Activated T-helper 2 cell treated with anti-CD3 and anti-CD28 coated beads, Interferon-gamma antibody, Interleukin-2, Interleukin-4, amounts not matched to agents 10 μg/mL and 5 μg/mL and 100 μg/mL, durations not matched to agents 14 hours and 24 hours and 36 hours (primary cell): ENCODE measurements at places on chromosomes 7 and 10. TPM values are rescaled to one million over a fixed set of nuclear protein-coding genes. Genes with fewer than 3 reads are reported as not detected.

GRCh38 chr7:108329514-108329913 is 126.7 kb downstream of the NRCAM start:
- H3K4me1 ChIP-seq: peaks cover 3% of the 10 kb centered on the region
- peaks cover 2% of the 10 kb centered on the region for H3K27me3 ChIP-seq
- no peak overlapping the region for H3K27ac ChIP-seq
- DNase-seq: no peak
- H3K4me3 ChIP-seq: no peak overlapping the region

- DNase-seq: no peak
- H3K27me3 ChIP-seq: peaks cover 44% of the 10 kb centered on the region
- no peak overlapping the region for H3K27ac ChIP-seq
- peaks cover 24% of the 10 kb centered on the region for H3K4me1 ChIP-seq
- no peak overlapping the region for H3K4me3 ChIP-seq
Observed at GRCh38 chr10:79984851-79985250, 35.9 kb upstream of the SFTPD start.

DNA sequence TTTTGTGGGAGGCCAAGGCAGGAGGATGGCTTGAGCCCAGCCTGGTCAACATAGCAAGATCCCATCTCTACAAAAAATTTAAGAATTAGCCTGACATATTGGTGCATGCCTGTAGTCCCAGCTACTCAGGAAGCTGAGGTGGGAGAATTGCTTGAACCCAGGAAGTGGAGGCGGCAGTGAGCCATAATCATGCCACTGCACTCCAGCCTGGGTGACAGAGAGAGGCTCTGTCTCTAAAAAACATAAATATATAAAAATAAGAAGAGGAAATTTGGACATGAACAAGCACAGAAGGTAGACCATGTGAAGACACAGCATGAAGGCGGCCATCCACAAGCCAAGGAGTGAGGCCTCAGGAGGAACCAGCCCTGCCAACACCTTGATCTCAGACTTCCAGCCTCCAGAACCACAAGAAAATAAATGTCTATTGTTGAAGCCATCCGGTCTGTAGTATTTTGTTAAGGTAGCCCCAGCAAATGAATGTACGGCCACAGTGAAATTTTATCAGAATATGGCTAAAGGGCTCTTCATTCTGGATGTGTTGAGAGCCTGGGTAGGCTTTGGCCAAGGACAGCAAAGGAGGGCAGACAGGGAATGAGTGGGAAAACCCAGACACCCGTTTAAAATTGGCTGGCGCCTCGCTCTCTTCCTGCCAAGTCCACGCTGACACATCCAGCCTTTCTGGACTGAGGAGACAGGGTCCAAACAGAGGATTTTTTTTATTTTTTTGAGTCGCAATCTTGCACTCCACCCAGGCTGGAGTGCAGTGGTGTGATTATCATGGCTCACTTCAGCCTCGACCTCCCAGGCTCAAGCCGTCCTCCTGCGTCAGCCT is 12.9 kb upstream of the GRID2IP start:
- H3K27ac ChIP-seq: no peak overlapping the region
- no peak for DNase-seq

GRCh38 chr7:4043988-4044387 is 638.1 kb upstream of the FOXK1 start:
- no peaks in the 10 kb centered on the region for H3K36me3 ChIP-seq
- H3K4me1 ChIP-seq: no peaks in the 10 kb centered on the region

GRCh38 chr7:143013893-143014292 is 13.0 kb downstream of the OR9A2 start:
- no peak overlapping the region for H3K4me3 ChIP-seq
- no peaks in the 10 kb centered on the region for H3K4me1 ChIP-seq
- no peaks in the 10 kb centered on the region for H3K36me3 ChIP-seq

DNA sequence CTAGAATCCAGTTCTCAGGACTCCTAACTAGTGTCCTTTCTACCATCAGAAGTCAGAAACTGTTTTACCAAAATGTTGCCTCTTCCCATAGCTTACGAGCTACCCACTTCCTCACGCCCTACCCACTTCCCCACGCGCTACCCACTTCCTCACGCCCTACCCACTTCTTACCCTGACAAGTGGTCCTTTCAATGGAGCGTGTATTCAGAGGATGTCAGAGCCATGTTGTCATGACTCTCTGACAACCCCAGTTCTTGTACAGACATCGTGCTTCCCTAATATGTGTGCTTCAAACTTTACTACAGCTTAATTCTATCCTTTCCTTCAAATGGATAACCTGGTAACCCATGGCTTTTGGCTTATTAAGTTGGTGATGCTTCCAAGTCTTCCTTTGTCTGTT is 84.8 kb upstream of the PHF14 start:
- H3K36me3 ChIP-seq: no peaks in the 10 kb centered on the region
- peak overlapping the region; percentile 18 for H3K4me3 ChIP-seq
- H3K4me1 ChIP-seq: peaks cover 10% of the 10 kb centered on the region
- no peak overlapping the region for H3K27ac ChIP-seq
- H3K27me3 ChIP-seq: no peaks in the 10 kb centered on the region
- DNase-seq: no peak

DNA sequence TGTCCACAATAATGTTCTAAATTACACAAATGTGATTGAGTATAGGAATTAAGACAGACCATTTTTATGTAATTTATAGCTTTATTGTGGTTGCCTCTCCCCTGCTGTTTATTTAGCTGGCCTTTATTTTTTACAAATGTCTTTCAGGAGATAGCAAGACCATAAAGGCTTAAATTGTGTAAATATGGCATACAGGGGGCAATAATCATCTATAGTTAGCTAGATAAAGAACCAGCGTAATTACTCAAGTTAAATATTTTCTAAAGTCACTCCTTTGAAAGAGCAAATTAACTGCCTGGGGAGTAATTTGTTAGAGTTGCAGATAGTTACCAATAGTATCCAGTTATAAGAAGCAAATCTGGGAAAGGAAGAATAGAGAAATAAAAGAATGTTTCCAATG is at the start of gene MALRD1:
TSS of gene MALRD1 (plus strand) at position 313 of the 400 bp plus-strand sequence. CDS start 138 bp downstream, outside the sequence.
- no peaks in the 10 kb centered on the region for H3K27me3 ChIP-seq
- no peak within 1 kb of the TSS for H3K27ac ChIP-seq
- H3K4me1 ChIP-seq: no peaks in the 10 kb centered on the region
- H3K36me3 ChIP-seq: no peaks in the 10 kb centered on the region

DNA sequence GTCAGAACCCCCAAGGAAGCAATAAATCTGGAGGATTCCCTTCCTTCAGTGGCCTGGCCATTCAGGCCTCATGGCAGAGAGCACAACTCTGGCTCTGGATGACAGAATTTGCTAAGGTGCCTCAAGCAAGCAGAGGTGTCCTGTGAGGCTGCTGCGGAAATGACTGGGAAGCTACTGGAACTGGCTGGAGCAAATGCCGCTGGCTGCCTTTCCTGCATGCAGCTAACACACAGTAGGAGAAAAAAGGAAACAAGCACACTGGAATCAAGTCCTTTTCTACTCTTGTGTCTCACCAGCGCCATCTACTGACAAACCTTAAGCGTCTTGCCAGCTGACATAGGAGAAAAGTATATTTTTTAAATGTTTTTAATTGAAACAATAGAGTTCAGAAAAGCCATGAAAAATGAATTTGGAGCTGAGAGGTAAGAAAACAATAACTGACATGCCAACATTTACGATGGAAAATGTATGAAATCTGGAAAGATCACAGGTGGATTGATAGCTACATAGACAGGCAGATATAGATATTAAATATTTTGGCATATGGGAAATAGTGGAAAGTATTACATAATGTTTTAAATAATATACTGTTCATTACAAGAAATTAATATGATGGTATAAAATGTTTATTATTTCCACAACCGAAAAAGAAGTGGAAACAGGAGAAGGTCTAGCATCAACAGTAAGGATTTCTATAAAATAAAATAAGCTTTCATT is 951.6 kb downstream of the ANKRD7 start:
- no peak overlapping the region for H3K27ac ChIP-seq
- H3K4me1 ChIP-seq: no peaks in the 10 kb centered on the region
- no peak overlapping the region for H3K4me3 ChIP-seq
- H3K36me3 ChIP-seq: no peaks in the 10 kb centered on the region
- DNase-seq: no peak

DNA sequence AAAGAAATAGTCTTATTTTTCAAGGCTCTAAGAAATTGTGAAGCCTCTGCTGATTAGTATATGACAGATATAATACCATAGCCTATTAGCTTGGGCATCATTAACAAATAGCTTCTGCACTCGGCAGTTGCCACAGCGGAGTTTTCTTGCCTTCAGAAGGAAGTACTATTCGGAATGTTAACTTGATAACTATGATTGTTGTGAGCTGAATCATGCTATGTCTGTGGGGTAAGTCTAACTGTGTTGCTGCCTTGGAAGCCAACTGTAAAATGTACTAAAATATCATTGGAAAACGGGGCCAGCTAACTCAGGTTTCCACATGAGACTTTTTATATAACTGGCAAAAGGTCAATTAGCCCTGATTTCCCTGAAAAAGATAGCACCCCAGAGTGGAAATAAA is 93.2 kb downstream of the TWIST1 start:
- no peak overlapping the region for H3K4me3 ChIP-seq
- no peak overlapping the region for H3K27ac ChIP-seq
- no peaks in the 10 kb centered on the region for H3K27me3 ChIP-seq
- no peaks in the 10 kb centered on the region for H3K36me3 ChIP-seq
- no peak for DNase-seq

GRCh38 chr10:79147796-79148451 is 79.2 kb downstream of the ZMIZ1 start:
- no peak overlapping the region for H3K4me3 ChIP-seq
- no peaks in the 10 kb centered on the region for H3K27me3 ChIP-seq
- peaks cover 36% of the 10 kb centered on the region for H3K4me1 ChIP-seq
- no peak overlapping the region for H3K27ac ChIP-seq

DNA sequence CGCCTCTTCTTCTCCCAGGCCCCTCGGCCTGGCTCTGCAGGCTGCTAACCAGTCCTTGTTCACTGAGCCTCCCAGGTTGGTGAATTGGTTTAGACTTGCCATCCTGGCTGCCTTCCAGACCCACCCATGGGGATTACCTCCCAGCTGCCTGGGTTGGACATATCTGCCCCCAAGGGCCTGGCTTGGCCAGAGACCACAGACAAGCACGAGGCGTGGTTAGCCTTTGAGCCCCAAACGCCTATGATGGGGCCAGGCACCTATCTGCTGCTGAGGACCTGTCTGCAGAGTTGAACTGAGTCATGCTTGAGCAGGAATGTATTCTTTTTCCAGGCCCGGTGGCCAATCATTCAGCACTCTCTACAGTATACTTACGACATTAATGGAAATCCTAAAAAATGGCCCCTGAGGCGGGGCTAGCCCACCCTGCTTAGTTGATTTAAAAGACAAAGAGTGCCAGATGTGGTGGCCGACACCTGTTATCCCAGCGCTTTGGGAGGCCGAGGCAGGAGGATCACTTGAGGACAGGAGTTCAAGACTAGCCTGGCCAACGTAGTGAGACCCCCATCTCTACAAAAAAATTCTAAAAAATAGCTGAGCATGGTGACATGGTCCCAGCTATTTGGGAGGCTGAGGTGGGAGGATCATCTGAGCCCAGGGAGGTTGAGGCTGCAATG is 361.5 kb downstream of the FRMD4A start:
- no peaks in the 10 kb centered on the region for H3K4me1 ChIP-seq
- no peak overlapping the region for H3K27ac ChIP-seq
- no peak for DNase-seq
- no peak overlapping the region for H3K4me3 ChIP-seq
- peaks cover 2% of the 10 kb centered on the region for H3K27me3 ChIP-seq

The LIPF gene
- total RNA-seq: not detected in 2 replicates

The PLEKHS1 gene
- not detected in 2 replicates for total RNA-seq

The LRRC17 gene
- 0.18 TPM in 1 of 2 replicates, not detected in the other for total RNA-seq

The CELF2 gene
- total RNA-seq: 131 and 134 TPM in 2 replicates

The GHRHR gene
- total RNA-seq: not detected in 2 replicates
